Activated CD4-positive, CD25-positive, alpha-beta regulatory T cell (primary cell): ENCODE measurements at places on chromosomes 1 and 21.

DNA sequence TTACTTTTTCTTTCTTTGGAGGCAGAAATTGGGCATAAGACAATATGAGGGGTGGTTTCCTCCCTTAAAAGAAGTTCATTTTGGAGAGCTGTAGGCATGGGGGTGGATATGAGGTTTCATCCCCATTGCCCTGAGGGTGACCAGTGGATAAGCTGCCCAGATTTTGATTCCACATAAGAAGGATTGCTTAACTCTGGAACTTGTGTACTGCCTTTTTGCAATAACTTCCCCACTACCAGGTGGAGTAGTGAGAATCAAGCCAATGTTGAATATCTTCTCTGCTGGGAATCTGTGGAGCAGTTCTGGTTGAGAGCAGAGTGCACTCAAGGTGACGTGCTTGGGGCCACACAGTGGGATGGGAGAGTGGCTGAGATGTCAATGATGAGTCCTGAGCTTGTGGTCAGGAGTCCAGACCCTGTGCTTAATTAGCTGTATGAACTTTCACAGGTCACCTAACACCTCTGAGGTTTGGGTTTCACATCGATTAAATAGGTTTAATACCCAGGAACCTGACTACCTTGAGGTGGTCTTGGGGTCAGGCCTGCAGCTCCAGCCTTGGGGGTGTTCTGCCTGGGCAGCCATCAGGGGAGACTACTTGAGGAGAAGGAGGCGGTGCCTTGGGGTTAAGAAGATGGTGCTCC, 152.9 kb downstream of the FCRL5 start:
- DNase-seq = no peak

- DNase-seq = no peak
Observed at GRCh38 chr1:223835754-223836153, 10.0 kb downstream of the TP53BP2 start.

- no peak for DNase-seq
Observed at GRCh38 chr1:234731569-234732085, 121.6 kb upstream of the IRF2BP2 start.

DNA sequence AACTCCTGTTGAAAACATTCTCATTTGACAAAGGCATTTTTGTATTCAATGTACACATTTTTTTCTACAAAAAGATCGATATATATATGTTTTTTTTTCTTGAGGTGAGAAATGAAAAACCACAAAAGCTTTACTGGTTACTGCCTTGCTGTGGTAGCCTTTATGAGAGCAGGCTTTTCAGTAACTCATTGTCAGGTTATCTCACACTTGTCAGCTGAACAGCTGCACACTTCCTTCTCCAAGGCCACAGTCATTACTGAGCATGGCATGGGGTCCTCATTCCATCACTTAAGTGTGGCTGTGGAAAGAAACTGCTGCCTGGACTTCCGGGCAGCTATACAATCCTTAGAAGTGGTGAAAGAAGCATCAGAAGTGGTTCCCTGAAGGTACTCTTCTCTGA, 169.3 kb upstream of the ZP4 start:
- DNase-seq = no peak

- DNase-seq = no peak
Observed at GRCh38 chr1:31830065-31830464, 14.2 kb upstream of the SPOCD1 start.

DNA sequence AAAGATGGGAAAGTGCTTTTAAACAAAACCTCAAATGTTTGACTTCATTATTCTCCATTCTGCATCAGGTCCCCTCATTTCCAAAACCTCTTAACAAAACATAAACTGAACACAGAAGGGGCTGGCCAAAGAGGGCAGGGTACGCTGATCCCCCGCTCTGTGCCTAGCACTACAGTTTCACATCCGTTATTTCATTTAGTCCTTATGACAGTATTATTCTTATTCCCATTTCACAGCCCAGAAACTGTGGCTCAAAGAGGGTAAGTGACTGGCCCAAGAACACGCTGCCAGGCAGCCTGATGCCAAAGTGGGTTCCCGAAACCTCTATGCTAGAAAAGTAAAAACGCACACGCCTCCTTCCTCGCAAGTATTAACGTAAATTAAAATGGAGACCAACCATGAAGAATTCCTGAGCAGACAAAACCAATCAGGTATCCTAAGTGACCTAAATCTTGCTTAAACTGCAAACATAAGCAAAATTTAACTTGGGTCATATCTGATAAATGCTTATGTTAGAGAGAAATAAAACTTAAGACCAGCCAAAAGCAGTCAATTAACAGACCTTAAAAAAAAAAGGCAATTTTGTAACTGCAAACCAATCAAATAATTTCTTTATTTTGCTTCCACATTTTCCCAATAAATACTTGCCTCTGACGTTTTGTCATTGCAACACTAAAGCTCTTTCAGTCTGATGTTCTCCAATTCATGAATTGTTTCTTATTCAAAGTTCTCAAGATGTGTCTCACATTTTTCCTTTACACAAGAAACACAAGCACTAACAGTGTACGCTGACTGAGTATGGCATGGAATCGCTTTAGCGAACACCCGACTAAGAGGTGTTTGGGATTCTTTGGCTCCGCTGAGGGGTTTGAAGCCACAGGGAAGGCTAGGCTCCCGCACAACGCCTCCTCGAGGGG, 653 bp downstream of the CASP9 start:
- no peak for DNase-seq

GRCh38 chr1:198125995-198126735, 30.6 kb upstream of the NEK7 start:
- DNase-seq = no peak

DNA sequence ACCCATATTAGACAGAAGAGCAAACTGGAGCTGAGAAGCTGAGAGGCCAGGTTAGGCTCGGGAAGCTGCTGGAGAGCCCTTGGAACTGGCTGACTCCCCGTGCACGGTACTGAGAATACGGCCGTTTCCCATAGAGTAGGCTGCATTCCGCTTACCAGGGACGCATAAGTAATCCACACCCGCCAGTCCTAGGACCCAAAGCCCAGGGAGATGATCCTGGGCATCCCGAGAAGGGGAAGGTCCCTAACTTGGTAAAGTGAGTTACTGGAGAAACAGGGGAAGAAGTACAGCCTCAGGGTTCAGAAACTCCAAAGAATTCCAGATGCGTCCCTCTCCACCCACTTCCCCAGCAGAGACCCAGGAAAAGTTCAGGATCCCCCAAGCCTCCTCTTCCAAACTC, 1.3 kb downstream of the LRRC38 start:
- DNase-seq = no peak

- no peak for DNase-seq
Observed at GRCh38 chr1:63774617-63775417, 1.0 kb downstream of the ROR1 start.

DNA sequence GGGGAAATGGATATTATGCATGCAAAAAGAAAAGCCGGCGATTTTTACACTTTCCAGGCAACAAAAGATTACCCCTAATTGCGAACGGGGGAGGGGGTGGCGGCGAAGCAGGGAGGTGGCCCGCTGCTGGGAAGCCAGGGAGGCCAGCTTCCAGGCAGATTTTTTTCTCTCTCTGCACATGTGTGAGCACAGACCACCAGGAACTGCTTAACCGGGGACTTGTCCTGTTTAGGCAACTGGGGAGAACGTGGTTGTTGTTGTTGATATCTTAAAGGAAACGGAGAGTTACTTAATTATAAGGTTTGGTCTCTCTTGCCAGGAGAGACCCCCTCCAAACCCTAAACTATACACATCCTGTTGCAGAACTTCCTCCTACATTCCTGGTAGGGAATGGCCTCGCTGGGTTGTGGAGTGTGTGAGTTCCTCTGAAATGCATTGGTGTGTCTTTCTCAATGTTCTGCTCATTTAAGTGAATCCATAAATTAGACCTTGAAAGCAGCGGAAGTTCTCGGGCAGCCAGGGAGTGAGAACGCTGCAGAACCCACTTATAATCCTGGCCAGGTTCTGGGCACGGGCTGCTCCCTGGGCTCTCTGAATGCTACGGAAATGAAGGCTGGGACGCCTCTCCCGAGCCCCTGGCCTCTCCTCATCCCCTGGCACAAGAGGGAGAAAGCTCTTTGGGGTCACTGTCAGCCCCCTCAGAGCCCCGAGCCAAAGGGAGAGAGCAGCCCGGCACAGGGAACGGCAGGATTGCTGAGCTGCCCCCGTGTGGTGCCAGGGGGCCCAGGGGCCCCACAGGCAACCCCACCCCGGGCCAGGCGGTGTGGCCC, 250.0 kb downstream of the FOXD2 start:
- no peak for DNase-seq

- no peak for DNase-seq
Observed at GRCh38 chr21:35138665-35139381, 89.7 kb upstream of the RUNX1 start.
